ENCODE measurements at places on chromosomes 12 and 14.

DNA sequence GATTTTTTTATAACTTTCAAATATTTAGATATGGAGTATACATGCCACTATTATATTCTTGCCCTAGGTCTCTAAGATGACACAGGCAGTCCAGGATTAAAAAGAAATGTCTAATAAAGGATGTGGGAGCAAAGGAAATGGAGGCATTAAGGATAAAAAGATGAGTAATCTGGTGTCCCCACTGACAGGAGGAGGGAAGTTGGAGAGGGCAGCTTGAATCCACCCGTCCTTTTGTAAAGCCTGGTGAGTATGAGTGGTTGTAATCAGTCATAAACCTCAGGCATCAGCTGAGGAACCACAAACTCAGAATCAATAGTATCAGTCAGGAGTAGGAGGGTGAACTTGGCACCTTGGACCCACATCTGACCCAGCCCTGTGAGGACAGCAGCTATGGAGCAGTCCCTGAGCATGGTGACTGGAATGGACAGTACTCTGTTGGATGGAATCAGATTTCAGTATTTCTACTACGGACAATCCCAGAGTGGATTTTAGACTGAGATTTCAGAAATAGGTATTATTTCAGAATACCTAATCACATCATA, 100.5 kb downstream of the EXOC5 start:
- DNase-seq, result no peak

GRCh38 chr12:2083561-2083960, 30.8 kb downstream of the CACNA1C start:
- DNase-seq, result no peak

DNA sequence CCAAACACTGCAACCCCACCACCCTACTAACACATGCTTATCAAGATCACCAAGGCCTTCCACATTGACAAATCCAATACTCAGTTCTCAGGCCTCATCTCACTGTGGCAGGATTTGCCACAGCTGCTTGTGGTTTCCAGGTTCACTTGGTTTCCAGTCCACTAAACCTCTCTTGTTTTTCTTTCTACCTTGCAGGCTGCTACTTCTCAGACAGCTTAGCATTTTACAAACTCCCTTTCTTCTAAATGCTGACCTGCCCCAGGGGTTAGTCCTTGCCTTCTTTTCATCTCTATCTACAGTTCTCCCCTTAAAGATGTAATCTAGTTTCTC, 84.1 kb downstream of the BCAT1 start:
- no peak for DNase-seq

GRCh38 chr12:27657296-27657695, 39.0 kb upstream of the REP15 start:
- no peak for DNase-seq

DNA sequence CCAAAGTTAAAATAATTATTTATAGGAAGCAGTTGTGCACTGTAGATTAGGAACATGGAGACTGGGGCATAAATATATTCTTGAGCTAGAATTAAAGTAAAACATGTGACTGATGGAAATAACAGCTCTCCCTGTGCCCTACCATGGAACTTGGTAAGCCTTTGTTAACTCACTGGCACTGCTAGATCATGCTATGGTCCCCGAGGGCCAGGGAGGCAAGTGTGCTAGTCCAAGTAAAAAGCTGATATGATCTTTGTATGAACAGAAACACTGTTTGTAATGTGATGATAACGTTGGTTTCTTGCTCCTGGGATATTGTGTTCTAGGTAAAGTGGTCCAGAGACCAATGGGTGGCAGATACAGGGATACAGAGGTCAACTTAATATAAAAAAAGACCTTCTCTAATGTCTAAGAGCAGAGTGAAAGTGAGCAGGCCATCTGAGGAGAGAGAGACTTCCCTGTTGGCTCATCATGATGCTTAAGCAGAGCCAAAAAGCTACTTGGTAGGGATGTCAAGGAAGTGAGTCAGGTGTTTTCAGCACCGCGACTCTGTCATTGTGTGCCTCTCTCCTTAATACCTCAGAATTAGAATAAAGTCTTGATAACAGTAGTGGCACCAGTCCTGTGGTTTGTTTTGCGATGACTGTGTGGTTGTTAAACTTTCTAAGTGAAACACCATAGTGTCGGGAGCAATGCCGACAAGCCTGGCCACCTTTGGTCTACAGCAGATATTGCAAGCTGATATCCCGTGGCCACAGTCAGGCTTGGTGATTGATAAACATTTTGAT, 27.6 kb downstream of the BICD1 start:
- no peak for DNase-seq

- no peak for DNase-seq
Observed at GRCh38 chr12:87982208-87982607, 47.0 kb downstream of the C12orf50 start.
